ENCODE measurements at places on chromosomes 2 and 18.

DNA sequence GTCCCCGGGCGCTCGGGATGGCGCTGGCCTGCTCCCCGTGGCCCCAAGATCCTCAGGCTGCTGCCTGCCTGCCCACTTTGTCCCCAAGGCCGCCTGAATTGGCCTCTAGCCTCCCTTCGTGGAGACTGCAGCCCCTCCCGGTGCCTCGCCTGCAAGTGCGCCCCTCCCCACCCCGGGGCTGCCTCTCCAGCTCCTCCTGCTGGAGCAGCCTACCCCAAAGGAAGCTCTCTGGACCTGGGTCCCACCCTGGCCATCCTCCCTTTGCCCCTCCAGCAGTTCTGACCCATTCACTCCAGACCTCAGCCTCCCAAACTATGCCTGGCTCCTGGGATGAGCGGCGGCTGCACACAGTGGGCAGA lies 6.2 kb downstream of the ESPNL start:
- DNase-seq = no peak

DNA sequence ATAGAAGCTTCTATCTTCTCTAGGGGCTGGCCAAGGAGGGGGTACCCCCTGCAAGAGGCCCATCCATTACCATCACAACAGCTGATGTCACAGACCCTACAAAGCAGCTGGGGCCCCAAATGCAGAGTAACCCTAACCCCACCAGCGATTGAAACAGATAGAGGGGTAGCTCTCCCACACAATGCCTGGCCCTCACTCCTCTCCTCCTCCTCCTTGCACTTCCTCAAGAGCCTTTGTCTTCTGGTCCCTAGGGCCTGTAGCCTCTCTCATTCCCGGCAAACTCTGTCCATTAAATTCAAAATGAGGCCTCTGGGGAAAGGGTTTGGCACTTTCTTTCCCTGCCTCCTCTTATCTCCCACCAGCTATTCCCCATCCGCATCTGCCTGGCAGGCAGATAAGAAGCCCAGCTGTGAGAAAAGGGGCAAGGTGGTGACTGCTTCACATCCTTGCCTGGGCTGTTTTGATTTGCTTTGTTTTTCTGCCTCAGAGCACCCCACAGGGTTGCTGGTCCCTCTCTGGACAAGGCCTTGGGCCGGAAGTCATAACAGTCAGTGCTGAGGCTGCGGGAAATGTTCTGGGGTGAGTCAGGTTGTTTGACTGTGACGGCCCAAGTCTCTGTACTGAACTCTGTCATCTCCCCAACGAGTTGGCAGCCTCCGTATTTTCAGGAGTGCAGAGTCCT lies 26.1 kb upstream of the CYP26B1 start:
- no peak for DNase-seq

GRCh38 chr2:235827585-235827992 lies 333.7 kb downstream of the AGAP1 start:
- no peak for DNase-seq

GRCh38 chr2:149857344-149857743 lies 269.8 kb upstream of the MMADHC start:
- no peak for DNase-seq

GRCh38 chr2:6694555-6694954 lies 171.2 kb downstream of the CMPK2 start:
- DNase-seq = no peak

GRCh38 chr2:64114912-64115277 lies 29.3 kb downstream of the PELI1 start:
- no peak for DNase-seq

DNA sequence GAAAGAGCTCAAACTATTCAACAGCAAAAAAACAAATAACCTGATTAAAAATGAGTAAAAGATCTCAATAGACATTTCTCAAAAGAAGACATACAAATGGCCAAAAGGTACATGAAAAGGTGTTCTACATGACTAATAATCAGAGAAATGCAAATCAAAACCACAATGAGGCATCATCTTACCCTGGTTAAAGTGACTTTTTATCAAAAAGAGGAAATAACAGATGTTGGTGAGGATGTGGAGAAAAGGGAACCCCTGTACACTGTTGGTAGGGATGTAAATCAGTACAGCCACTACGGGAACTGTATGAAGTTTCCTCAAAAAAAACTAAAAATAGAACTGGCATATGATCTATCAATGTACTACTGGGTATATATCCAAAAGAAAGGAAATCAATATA lies 39.8 kb upstream of the TMEM163 start:
- DNase-seq = no peak

GRCh38 chr2:55000341-55000740 lies 49.9 kb downstream of the RTN4 start:
- DNase-seq = no peak

DNA sequence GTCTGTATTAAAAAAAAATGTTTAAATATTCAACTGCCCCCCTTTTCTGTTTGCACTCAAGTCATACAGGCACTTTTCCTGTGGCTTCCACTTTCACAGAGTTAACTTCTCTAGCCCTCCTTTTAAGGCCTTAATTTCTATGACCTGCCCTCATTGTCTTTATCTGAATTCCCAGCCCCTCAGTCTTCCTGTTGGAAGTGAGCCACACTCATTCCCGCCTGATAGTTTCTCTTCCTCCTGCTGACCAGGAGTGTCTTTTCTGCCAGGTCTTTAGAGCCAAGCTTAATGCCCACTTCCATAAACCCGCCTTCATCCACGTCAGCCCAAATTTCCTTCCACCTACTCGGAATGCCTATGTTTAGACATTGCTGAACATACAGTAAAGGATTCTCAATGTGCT lies 10.5 kb downstream of the COPS8 start:
- no peak for DNase-seq

- DNase-seq = no peak
Measured at GRCh38 chr2:113174376-113174750, 592 bp downstream of the PSD4 start.

GRCh38 chr2:216951171-216951570 lies 91.3 kb upstream of the TNP1 start:
- DNase-seq = no peak

GRCh38 chr2:102451968-102452367 lies 21.1 kb upstream of the SLC9A4 start:
- no peak for DNase-seq

GRCh38 chr2:202014759-202015211 lies 18.9 kb upstream of the FZD7 start:
- DNase-seq = no peak

DNA sequence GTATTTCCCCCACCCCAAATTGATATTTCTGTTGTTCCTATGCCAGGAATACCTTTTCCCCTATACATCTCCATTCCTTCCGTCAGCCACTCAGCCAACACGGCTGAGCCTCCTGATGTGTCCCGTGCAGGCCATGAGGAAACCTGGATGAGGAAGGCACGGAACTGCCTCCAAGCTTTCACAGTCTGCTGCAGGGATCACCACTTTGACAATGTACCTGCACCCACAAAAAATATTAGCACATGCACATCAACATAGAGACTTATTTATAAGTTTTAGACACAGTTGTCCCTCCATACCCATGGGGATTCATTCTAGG lies 101.4 kb upstream of the PPP1CB start:
- DNase-seq = no peak

GRCh38 chr2:65265671-65266045 lies 38.0 kb downstream of the ACTR2 start:
- no peak for DNase-seq

DNA sequence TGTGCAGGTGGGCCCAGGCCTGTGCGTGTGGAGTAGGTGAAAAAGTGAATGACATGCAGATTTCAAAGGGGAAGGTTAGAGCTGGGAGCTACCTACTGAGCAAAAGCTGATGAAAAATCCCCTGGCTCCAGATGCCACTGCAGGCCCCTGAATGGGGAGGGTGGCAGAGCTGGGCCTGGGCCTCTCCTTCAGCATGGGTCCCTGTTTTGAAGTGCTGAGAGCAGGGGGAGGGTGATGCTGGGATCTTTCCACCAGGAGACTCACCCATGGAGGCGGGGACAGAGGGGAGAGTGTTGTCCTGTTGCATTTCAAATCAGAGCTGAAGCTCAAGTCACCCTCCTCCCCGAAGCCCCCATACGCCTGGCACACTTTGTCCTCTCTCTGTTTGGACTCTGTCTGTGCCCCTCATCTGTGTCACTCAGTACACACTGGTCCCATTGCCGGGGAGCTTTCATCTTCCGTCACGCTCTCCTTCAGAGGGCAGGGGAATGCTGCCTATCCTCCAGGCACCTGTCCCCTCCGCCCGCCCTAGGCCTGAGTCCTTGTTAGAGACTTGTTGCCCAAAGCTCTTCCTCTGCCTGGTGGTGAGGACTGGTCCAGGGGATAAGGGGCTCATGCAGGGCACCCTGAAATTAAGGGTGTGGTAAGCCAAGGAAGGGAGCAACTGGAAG lies 206.6 kb downstream of the HAUS1 start:
- no peak for DNase-seq

DNA sequence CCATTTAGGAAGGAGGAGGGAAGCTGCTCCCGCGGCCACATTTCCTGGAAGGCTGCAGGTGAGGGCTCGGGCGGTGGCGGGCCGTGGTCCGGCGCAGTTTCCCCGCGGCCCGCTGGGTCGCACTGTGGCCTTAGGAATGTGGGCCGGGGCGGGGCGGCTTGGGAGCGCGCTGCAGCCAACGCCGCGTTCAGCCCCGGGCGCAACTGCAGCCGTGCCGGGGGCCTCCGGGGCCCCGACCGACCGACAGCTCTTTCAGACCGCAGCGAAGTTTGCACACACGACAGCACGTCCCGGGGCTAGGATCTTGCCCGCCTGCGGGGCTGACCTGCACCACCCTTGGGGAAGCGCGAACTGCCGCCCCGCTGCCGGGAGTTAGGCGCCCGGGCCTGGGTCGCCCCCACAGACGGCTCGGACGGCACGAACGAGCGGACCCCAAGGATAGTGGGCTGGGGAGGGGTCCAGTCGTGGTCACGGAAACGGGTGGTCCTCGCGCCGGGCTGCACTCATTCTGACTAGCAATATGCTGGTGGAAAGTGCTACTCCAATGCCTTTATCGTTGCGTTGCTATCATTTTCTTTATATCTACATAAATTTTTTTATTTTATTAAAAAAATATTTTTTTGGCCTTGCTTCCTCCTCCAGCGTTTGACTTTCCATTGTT lies 69.9 kb upstream of the DLX2 start:
- DNase-seq = peak; percentile 30

- DNase-seq = no peak
Measured at GRCh38 chr2:212892193-212892592, 259.2 kb downstream of the IKZF2 start.

DNA sequence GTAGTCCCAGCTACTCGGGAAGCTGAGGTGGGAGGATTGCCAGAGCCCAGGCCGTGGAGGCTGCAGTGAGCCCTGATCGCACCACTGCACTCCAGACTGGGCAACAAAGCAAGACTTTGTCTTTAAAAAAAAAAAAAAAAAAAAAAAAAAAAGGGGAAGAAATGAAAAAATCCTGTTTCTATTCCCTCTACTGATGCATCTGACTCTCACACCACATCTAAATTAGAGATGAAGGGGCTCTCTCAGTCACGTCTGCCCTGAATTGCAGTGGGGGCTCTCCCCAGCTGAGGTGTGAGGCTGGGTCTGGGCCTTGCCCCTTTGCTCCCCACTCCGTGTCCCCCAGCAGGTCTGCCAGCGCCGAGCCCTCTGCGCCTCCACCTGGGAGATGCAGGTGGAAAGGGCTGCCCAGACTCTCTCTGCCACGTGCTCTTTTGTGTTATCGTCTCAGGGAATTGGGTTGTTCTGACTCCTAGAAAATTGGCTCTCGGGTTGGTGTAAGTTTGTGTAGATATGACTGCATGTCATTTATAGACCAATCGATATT lies 30.2 kb downstream of the TRAPPC12 start:
- DNase-seq = no peak

DNA sequence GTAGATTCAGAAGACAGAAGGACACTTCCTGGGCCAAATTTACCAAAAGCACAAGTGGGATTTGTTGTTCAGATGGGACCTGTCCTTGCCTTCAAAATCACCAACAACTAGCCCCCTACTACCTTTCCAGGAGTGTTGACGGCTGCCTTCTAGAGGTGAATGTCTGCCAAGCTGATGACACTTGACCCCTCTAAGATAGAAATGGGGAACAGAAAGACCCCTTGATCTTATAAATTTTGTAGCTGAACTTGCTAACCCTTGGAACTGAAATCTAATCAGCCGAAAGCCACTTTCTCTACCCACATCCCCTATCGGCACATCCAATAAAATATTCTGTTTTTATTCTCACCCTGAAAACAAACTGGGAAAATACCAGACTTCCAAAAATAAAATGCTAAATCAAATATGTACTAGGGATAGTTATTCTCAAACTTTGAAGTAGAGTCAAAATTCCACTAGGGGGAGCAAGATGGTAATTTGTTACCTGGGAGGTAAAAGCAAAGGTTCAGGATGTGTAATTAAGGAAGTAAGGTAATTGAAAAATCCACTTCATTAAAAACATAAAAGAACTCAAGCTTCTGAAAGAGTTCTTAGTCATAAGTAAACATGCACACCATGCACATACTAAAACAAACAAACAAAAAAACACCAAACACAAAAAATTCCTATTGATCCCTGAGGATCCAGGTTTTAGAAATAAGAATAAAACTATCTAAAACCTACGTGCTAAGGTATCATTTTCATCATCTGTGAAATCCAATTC lies 119.2 kb downstream of the ANKRD44 start:
- DNase-seq = no peak

DNA sequence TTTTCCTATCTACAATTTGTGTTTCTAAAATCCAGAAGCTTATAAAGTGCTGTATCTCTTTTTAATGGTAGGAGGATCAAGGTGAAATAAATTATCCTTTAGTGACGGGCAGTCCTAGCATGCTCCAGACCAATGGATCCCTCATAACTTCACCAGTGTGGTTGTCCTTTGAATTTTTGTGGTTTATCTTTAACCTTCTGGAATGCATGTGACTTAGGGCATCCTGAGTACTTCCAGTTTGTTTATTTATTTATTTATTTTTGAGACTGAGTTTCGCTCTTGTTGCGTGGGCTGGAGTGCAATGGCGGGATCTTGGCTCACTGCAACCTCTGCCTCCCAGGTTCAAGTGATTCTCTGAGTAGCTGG lies 40.4 kb downstream of the NUP35 start:
- no peak for DNase-seq

- DNase-seq = no peak
Measured at GRCh38 chr2:217527590-217528202, 475.1 kb downstream of the TNS1 start.

- DNase-seq = no peak
Measured at GRCh38 chr2:145744541-145745386, 1224.8 kb upstream of the ZEB2 start.

GRCh38 chr18:4587204-4587603 lies 132.1 kb upstream of the DLGAP1 start:
- DNase-seq = no peak

GRCh38 chr2:180753809-180754761 lies 226.3 kb upstream of the UBE2E3 start:
- DNase-seq = no peak

DNA sequence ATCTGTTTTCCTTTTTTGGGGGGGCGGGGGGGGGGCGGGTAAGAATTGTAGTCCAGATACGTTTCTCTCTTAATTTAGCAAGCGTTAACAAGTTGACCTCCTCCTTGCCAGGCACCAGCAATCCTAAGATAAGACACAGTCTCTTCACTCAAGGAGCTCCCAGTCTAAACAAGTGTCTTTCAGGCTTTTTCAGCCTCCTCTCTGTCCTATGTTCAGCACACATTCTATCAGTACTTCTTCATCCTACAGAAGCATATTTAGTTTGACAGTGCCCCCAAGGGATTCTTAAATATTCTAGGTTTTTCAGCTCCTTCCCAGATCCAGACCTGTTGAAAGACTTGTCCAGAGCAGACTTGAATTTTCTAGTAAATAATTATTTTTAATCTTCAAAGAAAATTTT lies 2.7 kb downstream of the PPP1CB start:
- DNase-seq = no peak
